ENCODE measurements at places on chromosomes 5 and 9.
A peak's percentile ranks its signal among the peaks of the same experiment; 100 is the strongest.

DNA sequence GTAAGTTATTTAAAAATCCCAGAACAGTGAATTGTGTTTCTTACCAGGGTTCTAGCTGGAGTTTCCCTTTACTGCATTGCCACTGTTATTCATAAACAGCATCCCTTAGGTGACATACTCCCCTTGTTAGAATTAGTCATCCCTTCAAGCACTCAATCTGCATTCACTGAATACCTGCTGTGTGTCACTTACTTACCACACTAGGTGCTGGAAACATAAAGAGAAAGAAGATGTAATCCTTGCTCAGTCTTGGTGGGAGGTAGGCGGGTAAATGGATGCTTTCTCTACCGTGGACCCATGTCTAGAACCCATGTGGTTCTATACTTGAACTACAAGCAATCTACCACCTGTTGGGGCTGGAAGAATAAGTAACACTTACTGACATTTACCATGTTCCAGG, 371.6 kb downstream of the KDM4C start:
- no peak for DNase-seq

DNA sequence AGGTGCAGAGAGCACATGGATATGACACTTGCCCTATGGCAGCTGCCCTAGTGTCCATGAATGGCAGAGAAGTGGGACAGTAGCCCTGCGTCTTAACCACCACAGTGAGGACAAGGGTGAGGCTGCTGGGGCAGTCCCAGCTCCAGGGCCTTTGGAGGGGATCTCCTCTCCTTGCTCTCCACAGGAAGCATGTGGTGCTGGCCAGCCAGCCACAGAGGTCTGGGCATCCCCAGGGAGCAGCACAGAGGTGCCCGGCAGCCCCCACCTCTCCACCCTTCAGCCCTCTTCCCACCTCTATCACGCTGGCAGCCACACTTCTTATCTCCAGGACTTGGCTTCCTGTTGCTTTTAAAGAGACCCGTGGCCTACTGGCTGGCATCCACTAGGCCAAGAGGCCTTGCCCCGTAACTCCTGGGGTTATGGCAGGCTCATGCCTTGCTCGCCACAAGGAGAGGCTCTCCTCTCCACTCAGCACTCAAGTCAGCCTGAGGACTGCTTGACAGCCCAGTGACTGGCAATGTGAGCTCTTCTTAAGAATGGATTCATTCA, 21.9 kb downstream of the CSF2 start:
- no peak for DNase-seq

DNA sequence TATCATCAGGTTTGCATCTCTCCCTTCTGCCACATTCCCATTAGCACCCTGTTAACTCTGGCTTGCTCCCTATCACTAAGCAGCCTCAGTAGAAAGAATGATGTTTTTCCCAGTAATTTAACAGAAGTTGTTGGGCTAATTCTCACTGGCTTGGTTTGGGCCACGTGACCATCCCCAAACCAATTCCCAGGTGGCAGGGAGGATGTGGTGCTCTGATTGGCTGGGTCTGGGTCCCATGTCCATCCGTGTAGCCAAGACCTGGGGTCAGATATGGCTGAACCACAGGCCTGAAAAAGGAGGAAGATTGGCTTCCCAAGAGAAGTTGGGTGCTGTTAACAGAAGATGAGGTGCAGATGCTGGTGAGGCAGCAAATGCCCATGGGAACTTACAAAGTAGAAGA, 122.0 kb downstream of the BOD1 start:
- DNase-seq: no peak

DNA sequence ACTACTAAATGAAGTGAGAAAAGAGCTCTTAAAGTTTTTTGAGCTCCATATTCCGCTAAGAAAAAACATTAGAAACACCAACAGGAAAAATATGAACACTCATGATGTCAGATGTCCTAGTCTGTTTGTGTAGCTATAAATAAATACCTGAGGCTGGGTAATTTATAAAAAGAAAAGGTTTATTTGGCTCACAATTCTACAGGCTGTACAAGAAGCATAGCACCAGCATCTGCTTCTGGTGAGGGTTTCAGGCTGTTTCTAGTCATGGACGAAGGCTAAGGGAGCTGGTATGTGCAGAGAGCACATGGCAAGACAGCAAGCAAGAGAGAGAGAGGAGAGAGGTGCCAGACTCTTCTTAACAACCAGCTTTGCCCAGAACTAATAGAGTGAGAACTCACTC, 186.2 kb downstream of the PLK2 start:
- no peak for DNase-seq

GRCh38 chr9:126299706-126300276, 26.8 kb upstream of the MVB12B start:
- DNase-seq: no peak

DNA sequence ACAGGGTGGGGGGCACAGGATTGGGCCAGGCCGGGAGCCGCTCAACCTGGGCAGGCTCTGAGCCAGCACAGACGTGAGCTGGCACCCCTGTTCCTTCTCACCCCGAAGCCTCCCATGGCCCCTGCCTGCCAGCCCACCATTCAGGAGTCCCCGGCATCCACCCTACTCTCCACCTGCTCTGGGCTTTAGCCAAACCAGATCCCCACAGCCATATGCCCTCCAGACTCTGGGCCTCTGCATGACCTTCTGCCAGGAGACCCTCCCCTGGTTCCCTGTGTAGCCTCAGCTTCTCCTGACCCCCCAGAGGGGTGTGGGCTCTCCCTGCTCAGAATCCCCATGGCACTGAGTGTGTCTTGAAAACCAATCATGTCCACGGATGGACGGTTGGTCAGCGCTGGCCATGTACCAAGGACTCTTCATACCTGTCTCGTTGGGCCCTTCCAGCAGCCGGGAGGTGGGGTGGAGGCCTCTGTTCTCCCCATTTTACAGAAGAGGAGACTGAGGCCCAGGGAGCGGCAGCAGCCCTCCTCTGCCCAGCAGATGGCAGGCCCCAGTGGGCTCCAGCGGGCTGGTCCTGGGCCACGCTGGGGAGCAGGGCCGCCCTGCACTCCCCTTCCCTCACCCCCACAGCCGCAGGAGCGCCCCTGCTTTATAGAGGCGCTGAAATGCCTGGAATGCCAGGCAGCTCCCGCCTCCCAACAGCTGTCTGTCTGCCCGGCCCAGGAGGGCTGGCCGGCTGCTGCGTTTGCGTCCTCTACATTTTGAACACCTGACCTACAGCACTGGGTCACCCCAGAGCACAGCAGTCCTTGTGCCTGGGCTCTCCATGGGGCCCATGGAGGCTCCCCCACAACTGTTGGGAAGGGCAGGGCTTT, 3.5 kb upstream of the MYMK start:
- DNase-seq: no peak

DNA sequence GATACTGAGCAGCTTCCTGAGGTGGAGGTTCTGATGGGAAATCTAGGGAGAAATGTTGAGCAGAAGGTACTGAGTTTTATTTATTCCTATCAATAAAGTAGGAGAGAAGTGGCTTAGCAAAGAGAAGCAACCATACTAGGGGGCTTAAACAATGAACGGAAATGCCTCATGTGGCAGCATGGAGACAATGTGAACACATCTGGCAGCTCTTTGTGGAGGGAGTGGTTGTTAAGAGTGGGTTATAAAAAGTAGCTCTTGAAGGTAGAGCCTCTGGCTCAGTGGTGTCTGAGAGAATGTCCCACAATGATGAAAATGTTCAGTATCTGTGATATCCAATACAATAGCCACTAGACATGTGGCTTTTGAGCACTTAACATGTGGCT, 52.7 kb upstream of the EQTN start:
- no peak for DNase-seq

- DNase-seq: no peak
Observed at GRCh38 chr9:77614645-77615044, 33.5 kb downstream of the GNA14 start.

DNA sequence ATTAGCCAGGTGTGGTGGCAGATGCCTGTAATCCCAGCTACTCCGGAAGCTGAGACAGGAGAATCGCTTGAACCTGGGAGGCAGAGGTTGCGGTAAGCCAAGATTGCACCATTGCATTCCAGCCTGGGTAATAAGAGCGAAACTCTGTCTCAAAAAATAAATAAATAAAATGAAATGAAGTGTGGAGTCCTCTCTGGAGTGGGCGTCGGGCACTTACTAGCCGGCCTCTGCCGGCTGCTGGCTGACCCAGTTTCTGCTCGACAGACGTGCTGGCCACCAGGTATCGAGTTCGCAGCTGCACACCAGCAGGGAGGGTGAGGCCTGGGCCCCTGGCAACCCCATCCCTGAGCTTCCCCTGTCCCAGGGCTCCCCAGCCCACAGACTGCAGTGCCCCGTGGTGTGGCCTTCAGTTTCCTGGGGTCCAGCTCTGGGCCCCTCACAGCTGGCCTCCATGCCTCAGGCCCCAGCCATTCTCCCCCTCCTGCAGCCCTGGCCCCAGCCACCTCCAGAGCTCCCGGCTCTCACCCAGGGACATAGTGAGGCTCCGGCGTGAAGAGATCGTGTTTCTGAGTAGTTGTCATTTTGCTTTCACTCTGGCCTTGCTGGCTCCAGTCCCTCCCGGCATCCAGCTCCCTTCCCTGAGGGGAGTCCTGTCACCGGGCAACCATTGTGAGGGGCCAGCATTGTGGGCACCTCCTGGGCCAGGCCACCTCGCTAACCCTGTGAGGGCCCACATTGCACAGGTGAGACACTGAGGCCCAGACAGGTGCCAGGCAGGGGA, 3.8 kb upstream of the STPG3 start:
- DNase-seq: no peak

DNA sequence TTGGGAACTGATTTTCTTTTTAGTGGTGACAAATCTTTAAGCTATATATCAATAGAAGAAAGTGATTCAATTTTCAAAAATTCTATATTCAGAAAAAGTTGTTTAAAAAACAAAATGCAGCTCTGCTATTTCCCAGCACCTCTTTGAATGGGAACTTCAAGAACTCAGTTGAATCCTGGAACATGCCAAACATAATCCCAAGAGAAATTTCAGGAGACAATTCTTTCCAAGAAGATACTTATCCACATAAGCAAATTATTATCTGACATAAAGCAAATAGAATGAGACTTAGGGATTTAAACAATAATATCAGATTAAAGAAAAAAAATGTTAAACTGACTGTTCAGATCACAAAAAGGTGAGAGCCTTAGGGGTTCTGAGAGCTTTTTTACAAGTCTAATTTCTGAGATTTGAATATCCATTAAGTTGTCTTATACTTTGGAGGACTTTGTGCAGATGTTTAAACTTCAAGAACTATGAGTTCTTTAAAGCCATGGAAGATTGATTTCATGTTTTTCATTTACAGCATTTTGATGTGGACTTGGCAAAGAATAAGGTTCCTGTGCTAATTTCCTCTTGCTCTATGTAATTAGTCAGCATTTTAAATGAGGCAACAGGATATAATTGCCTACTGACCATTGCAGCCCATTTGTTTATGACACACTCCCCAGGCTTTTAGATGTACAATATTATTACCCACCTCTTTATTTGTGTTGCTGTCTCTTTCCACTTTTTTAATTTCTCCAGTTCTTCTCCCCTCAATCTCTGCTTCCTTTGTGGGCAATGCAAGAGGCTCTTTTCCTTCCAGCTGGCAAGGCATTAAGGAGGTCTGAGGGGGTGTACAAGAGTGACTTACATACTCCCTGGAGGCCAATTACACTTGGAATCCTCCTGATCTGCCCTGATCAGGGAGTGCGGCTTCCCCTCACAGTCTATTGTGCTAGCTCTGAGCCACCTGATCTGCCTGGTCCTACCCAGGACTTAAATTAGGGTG, 419.1 kb downstream of the NR2F1-AS1 start:
- peak; percentile 0 for DNase-seq

GRCh38 chr9:120966013-120966369, 39.4 kb upstream of the TRAF1 start:
- no peak for DNase-seq

- DNase-seq: peak; percentile 82
Observed at GRCh38 chr5:153147891-153148623, 342.4 kb upstream of the GRIA1 start.

DNA sequence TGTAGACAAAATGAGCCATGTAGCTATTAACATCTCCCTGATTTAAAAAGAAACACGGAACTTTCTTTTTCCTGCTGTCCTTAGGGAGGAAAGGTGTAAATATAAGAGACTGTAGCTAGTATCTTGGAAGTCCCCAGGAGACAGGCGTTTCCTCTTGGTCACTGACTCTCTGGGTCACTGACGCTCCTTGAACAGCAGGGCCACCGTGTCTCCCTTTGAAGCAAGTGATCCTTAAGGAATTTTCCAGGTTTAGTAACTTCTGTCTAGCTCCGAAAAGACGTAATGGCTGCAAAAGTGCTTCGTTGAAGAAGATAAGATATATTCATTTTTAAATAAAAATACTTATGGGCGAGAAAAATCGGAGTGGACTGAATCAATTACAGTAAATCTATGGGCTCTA, 745 bp upstream of the CLTA start:
- no peak for DNase-seq

DNA sequence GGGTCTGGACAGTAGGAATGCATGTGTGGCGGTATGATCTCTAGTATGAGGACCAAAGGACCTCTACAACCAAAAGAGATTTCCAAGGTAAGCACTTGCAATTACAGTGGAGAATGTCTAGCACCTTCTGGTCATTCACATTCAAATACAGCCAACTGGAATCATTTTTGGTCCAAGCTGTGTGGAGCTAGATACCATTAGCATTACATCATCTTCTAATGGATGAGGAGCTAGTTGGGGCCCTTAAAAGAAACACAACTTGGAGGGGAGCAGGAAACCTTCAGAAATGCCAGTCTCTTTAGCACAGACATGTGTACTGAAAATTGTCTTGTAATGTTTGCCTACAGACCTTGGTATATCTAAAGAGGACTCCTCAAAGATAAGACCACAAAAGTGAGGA, 244.7 kb downstream of the BNC2 start:
- DNase-seq: no peak

- no peak for DNase-seq
Observed at GRCh38 chr5:112061666-112062065, 304.7 kb upstream of the NREP start.

DNA sequence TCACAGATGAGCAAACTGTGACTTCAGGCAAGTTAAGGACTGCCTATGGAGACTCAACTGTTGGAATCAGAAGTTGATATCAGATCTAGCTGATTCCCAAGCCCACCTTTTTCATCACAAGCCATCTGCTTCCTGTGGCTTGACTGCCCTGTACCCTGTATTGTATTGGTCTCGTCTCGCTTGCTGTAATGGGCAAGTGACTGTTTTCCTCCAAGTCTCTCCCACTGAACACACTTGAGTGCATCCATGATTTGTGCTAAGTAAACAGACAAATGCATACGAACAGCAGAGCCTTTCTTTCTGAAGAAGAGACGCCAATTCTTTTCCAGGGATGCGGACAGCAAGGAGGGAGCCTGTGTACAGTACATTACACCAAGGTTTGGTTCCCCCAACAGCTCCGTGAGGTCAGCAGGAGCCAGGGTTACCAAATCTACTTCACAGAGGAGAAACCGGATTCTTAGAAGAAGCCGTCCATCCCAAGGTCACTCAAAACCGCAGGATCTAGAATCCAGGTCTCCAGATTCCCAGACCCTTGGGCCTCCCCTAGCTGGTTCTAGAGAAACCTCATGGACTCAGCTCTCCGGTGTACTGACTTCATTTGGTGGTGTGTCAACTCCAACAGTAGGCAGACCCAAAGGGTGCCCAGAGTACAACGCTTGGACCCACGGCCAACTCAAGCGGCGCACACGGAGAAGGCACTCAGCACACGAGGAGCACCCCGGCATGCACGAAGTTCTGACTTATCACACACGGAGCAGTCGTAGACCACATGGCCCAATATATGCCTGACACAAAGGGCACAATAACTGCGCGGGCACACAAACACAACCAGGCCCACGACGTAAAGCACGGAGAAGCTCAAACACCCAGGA, 1.1 kb downstream of the BAG1 start:
- DNase-seq: peak; percentile 16

GRCh38 chr9:95848764-95849163, 26.7 kb upstream of the ERCC6L2 start:
- DNase-seq: no peak

- DNase-seq: no peak
Observed at GRCh38 chr5:84227236-84227635, 157.4 kb downstream of the EDIL3 start.

- no peak for DNase-seq
Observed at GRCh38 chr9:70398145-70398556, 16.3 kb downstream of the KLF9 start.
